ENCODE measurements at places on chromosomes 7 and 10. TPM values are rescaled to one million over a fixed set of nuclear protein-coding genes. Genes with fewer than 3 reads are reported as not detected.

The ABCB4 gene
- total RNA-seq, result 0.30 TPM

The CNNM2 gene
- 25.2 TPM for total RNA-seq

GRCh38 chr7:50502947-50503346 lies 52.8 kb upstream of the FIGNL1 start:
- no peaks in the 10 kb centered on the region for H3K36me3 ChIP-seq
- no peaks in the 10 kb centered on the region for H3K27me3 ChIP-seq
- H3K4me3 ChIP-seq, result no peak overlapping the region
- H3K27ac ChIP-seq, result no peak overlapping the region
- DNase-seq, result no peak
- H3K4me1 ChIP-seq, result no peaks in the 10 kb centered on the region

DNA sequence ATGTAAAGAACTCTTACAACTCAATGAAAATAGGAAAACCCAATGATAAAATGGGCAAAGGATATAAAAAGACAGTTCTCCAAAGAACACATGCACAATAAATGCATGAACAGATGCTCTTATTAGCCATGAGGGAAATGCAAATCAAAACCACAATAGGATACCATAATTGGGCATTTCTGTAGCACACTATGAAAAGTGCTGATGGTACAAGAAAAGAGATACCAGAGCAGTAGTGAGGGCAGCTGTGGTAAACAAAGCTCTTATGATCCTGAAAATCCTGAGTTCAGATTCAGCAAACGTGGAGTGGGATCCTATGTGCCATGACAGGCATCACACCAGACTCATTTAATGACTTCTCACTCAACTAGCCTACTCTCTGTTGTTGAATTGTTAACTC lies 96.7 kb upstream of the SLC25A13 start:
- H3K4me1 ChIP-seq, result no peaks in the 10 kb centered on the region
- H3K27ac ChIP-seq, result no peak overlapping the region
- no peak overlapping the region for H3K4me3 ChIP-seq
- DNase-seq, result no peak
- H3K36me3 ChIP-seq, result no peaks in the 10 kb centered on the region

The FAM237B gene
- not detected for total RNA-seq

- no peak overlapping the region for H3K27ac ChIP-seq
- H3K36me3 ChIP-seq, result no peaks in the 10 kb centered on the region
- DNase-seq, result no peak
- H3K4me3 ChIP-seq, result no peak overlapping the region
Observed at GRCh38 chr10:107058331-107058730, 106.2 kb downstream of the SORCS1 start.

The LIPK gene
- total RNA-seq, result not detected

DNA sequence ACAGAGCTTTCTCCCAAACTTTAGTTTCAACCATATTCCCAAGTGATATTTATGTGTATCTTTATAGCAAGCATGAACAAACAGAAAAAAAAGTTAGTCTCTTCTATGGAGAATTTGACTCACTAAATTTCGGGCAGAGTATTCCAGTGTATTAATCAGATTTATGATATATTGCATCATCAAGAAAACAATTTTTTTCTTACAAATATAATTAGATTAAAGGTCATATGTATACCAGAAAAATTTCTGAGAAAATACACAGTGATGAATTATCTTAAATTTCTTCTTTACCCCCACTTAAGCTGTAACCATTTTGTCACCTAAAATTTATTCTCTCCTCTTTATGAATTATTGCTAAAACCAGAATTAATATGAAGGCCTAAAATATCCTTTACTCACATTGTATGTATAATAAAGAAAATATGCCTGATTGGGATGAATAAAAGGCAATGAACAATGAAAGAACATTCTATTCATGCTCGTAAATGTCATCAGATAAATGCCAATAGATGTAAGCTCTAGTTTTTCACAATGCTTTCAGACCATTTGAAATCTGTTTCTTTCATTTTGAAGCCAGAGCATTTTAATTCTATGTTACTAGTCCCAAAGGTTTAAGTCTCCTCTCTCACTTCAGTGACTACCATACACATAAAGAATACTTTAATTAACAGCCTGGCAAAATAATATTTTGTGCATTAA lies 192.1 kb downstream of the HGF start:
- no peaks in the 10 kb centered on the region for H3K4me1 ChIP-seq
- H3K4me3 ChIP-seq, result no peak overlapping the region
- no peak overlapping the region for H3K27ac ChIP-seq

- no peaks in the 10 kb centered on the region for H3K36me3 ChIP-seq
- H3K4me1 ChIP-seq, result no peaks in the 10 kb centered on the region
- DNase-seq, result no peak
- H3K27me3 ChIP-seq, result no peaks in the 10 kb centered on the region
- H3K4me3 ChIP-seq, result no peak overlapping the region
Observed at GRCh38 chr7:10677668-10678232, 295.9 kb upstream of the PHF14 start.

The STRIP2 gene
- 1.9 TPM for total RNA-seq

- no peaks in the 10 kb centered on the region for H3K27me3 ChIP-seq
- no peak for DNase-seq
- no peaks in the 10 kb centered on the region for H3K4me1 ChIP-seq
Observed at GRCh38 chr10:118978316-118978997, 51.1 kb upstream of the NANOS1 start.

The STEAP4 gene
- 3.1 TPM for total RNA-seq

The APBB1IP gene
- total RNA-seq, result 2.1 TPM

GRCh38 chr7:5517057-5517456 lies 93.4 kb upstream of the TNRC18 start:
- H3K4me1 ChIP-seq, result peaks cover 4% of the 10 kb centered on the region
- H3K36me3 ChIP-seq, result no peaks in the 10 kb centered on the region
- no peak overlapping the region for H3K4me3 ChIP-seq
- no peak overlapping the region for H3K27ac ChIP-seq
- DNase-seq, result no peak

GRCh38 chr7:100393233-100393905 lies 20.1 kb downstream of the PILRA start:
- H3K36me3 ChIP-seq, result no peaks in the 10 kb centered on the region
- no peak overlapping the region for H3K27ac ChIP-seq
- no peaks in the 10 kb centered on the region for H3K4me1 ChIP-seq
- DNase-seq, result no peak

DNA sequence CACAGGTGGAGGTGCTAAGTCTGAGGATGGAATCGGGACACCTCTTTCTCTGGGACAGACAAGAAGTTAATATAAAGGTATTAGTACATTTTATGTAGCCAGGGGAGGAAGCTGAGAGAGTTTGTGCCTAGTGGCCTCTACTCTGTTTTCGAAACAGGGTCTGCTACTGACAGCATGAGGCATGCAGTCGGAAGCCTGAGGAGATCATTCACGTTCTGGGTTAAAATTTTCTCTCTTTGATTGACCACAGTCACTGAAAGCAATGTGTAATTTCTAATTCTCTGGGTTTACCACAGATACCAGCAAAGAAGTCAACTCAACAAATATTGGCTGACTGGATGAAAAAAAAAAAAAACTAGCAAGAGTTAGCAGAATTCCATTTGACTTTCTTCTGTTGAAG lies 53.3 kb upstream of the KCTD7 start:
- no peak overlapping the region for H3K4me3 ChIP-seq
- no peak for DNase-seq
- no peak overlapping the region for H3K27ac ChIP-seq
- H3K36me3 ChIP-seq, result no peaks in the 10 kb centered on the region

GRCh38 chr7:151873402-151873965 lies 3.4 kb downstream of the PRKAG2 start:
- H3K27me3 ChIP-seq, result no peaks in the 10 kb centered on the region
- DNase-seq, result no peak
- no peaks in the 10 kb centered on the region for H3K36me3 ChIP-seq
- peaks cover 7% of the 10 kb centered on the region for H3K4me1 ChIP-seq
- H3K27ac ChIP-seq, result no peak overlapping the region
- H3K4me3 ChIP-seq, result no peak overlapping the region

All from colonic mucosa (tissue), 4 donors.